ENCODE measurements at places on chromosomes 11 and 22.

GRCh38 chr11:2817431-2817830 lies 68.1 kb downstream of the CDKN1C start:
- no peak for DNase-seq

GRCh38 chr11:125990244-125990643 lies 44.4 kb downstream of the VSIG10L2 start:
- no peak for DNase-seq

GRCh38 chr11:102470251-102470650 lies 17.7 kb upstream of the TMEM123 start:
- no peak for DNase-seq

DNA sequence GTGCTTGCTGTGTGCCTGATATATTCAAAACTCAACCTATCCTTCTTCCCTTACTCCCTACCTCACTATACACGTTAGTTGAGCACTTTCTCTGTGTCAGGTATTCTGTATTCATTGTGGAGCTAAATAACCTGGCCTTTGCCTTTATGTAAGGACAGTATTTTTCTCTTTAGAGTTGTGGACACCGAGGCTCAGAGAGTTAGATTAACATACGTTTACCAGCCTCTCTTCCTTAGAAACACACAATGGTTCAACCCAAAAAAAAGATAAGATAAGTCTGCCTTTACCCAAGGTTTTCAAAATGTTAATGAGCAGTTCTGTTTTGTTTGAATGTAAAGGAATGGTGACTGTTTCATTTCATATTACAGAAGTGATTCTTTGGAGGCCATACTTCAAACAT lies 45.0 kb downstream of the CBL start:
- DNase-seq = no peak

GRCh38 chr11:101706541-101706940 lies 122.7 kb upstream of the TRPC6 start:
- DNase-seq = no peak

- no peak for DNase-seq
These were observed 46.9 kb upstream of the MYOD1 start for GRCh38 chr11:17672469-17672868.

DNA sequence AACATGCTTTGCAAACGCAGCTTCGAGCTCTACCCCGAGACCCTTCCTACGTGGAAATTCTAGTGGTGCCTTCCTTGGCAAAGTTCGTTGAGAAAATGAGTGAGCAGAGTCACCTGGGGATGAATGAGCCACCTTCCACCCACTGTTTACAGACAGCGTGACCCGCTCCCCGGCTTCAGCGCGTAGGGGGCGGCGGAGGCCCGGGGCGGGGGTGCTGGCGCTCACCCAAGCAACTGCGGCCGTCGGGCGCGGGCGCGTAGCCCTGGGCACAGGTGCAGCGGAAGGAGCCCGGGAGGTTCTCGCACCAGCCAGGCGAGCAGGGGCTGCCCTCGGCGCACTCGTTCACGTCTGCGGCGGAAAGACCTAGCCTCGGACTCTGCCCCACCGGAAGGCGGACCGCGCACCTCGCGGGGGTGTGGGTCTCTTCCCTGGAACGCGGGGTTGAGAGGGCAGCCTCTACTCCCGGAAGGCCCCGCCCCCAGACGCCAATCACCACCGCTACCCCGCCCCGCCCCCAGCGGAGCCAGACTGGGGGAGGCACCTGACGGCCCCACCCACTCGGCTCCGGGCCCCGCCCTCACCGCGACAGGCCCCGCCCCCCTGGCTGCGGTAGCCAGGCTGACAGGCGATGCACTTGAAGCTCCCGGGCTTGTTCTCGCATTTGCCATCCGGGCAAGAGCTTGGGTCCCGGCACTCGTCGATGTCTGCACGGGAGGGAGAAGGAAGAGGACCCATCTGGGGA lies 11.8 kb downstream of the LTBP3 start:
- DNase-seq = peak; percentile 98

- no peak for DNase-seq
These were observed 4.3 kb downstream of the POLR3H start for GRCh38 chr22:41540006-41540315.

DNA sequence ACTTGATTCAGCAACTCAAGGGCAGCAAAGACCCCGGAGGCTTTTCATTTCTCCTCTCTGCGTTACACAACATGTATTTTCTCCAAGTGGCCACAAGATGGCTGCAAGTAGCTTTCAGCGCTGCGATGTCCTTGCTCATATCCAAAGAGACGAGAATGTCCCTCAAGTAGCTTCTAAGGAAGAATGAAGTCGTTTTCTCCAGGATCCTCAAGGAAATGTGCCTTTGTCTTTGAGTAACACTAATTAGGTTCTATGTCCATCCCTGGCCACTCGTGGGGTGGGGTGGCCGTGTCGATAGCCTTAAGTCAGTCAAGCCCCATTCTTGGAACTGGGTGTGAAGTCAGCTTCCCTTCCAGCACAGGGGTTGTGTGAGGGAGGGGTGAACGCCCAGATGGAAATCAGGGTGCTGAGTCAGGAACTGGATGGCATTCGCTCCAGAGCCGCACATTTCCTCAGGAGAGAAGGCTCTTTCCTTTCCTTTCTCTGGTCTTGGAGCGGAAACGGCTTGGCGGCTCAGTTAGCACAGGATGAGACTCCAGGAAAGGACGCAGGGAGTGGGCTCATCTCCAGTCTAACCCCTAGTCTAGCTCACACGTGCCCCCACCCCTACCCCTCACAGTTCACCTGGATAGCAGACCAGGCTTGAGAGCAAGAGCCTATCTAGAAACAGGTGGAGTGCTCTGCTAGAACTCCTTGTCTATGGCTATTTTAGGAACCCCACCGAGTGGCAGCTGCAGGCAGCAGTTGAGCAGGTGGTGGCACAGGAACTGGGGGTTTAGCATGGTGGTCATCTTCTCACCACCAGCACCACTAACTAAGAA lies 44.3 kb downstream of the NNMT start:
- DNase-seq = peak; percentile 32

- no peak for DNase-seq
These were observed 126.3 kb downstream of the LUZP2 start for GRCh38 chr11:24623121-24623520.

DNA sequence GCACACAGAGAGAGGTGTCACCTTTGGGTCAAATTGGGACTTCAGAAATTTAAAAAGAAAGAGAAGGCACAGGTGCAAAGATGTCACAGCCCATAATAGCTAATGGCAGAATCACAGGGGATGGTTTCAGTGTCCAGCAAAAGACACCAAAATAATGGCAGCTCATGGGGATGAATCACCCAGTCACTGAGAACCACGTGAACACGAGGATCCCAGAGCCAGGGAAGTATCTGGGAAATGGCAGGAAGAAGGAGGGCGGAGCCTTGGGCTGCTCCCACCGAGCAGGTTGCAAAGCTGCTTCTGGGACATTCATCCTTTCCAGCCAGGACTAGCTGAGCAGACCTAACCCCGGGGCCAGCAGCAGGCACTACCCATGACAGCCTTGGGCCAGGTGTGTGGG lies 45.6 kb downstream of the TRMU start:
- no peak for DNase-seq

GRCh38 chr11:64327993-64328392 lies 10.1 kb downstream of the PRDX5 start:
- DNase-seq = peak; percentile 53

DNA sequence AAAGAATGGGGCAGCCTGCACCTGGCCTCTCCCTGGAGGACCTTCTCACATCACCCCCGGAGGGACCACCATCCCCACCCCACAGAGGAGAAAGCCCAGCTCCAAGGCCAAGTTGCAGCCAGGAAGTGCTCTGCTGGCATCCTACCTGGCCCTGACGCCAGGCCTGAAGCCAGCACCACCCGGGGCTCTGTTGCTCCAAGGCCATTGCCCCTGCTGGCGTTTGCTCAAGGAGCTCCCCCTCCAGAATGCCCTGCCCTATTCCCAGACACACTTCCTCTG lies 10.2 kb downstream of the RTN4R start:
- no peak for DNase-seq

- no peak for DNase-seq
These were observed 191.6 kb upstream of the ARHGAP20 start for GRCh38 chr11:110903830-110904229.

DNA sequence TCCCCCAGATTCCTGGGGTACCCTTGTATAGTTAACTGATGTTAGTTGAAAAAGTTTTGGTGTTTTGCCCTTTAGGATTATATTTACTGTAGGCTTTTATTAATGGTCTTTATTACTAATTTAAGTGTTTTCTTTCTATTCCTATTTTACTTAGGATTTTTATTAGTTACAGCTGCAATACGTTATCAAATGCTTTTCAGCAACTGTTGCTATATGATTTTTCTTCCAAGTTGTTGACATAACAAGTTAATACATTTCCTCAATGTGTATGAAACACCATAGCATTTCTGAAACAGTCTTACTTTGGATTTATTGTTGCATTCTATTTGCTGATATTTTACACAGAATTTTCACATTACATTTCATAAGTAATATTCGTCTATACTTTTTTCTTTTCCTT lies 81.2 kb upstream of the RASSF10 start:
- DNase-seq = no peak

DNA sequence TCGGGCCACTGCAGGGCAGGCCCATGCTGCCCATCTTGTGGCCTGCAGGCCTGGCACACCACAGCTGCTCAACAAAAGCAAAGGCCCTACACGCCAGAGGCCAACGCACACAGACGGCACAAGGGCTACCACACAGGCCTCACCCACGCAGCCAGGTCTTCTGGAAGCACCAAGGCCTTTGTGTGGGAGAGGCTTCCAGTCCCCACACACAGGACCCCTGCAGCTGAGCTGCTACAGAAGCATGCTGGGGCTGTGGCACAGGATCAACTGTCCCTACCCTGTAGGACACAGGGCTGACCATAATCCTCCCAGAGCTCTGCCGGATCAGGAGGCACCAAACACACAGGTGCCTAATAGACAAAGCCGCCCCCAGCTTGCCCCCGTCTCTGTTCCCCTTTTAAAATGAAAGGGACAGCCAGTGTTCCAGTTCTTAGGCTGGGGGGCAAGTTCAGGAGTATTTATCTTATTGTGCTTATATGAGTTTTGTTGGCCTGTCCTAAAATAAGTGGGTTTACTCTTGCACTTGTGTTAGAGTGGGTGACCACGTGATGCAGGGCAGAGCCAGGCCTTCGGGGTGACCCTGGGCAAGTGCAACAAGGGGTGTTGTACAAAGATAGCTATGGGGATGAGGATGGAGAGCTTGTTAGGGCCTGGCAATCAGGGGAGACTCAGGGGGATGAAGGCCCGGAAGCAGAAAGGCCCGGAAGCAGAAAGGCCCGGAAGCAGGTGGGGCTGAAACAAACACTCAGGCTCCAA lies 5.4 kb downstream of the TTLL12 start:
- DNase-seq = no peak

- no peak for DNase-seq
These were observed 4.0 kb downstream of the SSRP1 start for GRCh38 chr11:57331720-57332119.

DNA sequence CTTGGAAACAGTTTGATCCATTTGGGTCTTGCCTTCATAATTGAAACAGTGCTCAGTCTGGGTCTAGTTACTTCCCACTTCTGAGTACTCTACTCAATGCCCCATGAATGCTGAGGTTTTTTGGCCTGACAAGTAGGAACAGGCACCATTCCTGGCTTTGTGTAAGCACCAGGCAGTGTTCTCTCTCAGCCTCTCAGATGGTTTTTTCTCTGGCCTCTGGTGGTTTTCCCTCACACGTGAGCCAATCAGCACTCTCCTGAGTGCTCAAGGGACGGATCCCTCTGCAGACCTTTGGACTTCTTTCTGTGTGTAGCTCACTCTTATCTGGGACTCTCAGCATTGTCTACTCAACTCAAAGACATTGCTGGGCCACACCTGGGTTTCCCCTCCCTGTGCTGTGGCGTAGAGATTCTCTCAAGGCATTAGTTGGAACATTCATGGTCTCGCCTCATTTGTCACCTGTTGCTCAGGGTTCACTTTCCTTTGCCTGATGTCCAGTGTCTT lies 21.3 kb downstream of the SIK2 start:
- DNase-seq = peak; percentile 55

GRCh38 chr11:120917559-120918239 lies 106.2 kb upstream of the TBCEL start:
- no peak for DNase-seq

- DNase-seq = no peak
These were observed 3.6 kb upstream of the CCDC117 start for GRCh38 chr22:28768701-28769393.

DNA sequence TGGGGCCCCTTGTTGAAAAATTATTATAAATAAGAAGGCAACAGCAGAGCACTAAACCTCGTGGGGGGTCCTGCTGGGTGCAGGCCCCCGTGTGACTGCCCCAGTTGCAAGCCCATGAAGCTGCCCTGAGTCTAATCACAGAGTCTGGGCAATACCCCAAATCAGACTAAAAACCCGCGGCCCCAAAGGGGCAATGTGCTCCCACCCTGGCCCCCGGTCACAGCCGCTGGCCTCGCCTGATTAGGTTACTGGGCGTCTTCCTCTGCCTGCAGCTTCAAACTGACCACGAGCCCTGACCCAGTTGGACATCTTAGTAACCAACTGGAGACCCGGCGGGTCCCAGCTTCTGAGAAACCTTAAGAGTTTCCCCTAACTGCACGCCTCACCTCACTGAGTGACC lies 1.6 kb downstream of the CXCR5 start:
- DNase-seq = no peak

GRCh38 chr11:118217575-118217974 lies 7.2 kb downstream of the JAML start:
- DNase-seq = no peak

GRCh38 chr11:134385774-134386565 lies 26.1 kb downstream of the B3GAT1 start:
- DNase-seq = no peak

GRCh38 chr22:39311592-39312400 lies 7.6 kb downstream of the RPL3 start:
- DNase-seq = no peak

- no peak for DNase-seq
These were observed 1.5 kb downstream of the RFPL2 start for GRCh38 chr22:32203181-32204039.

- DNase-seq = no peak
These were observed 6.4 kb downstream of the TMPRSS6 start for GRCh38 chr22:37103151-37103550.

DNA sequence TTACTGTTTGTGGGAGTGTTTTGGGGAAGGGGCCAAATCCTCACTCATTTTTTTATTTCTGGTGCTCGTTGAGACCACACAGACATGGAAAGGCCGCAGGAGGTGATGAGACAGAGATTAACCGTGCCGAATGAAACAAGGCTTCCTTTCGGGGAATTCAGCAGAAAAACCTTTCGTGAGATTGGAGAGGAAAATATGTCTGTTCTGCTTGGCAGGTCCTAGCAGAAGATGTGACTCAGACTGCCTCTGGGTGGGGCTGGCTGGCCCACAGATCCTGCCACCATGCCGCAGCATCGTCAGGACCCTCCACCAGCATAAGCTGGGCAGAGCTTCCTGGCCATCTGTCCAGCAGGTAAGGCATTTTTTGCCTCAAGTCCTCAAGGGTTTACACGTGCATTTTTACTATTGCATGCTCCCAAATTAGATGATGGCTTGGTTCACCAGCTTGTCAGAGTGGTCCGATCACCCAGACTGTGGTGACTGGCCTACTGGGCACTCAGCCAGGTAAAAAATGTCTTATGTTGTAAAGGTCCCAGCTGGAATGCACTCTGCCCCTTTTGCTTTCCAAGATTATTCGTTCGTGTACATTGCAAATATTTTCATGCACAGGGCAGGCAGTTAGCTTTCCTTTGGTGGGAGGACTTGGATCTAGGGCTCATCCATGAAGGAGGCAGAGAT lies 1.5 kb downstream of the DDB2 start:
- peak; percentile 70 for DNase-seq

All from left colon (tissue), 2 donors.